Stimulated activated CD4-positive, alpha-beta T cell treated with anti-CD3 and anti-CD28 coated beads, Interleukin-2, amount 100 ng/mL, for 24 hours (primary cell): ENCODE measurements at places on chromosomes 4 and X.

GRCh38 chrX:54494989-54495813, 833 bp downstream of the FGD1 start:
- DNase-seq, result peak; percentile 1

DNA sequence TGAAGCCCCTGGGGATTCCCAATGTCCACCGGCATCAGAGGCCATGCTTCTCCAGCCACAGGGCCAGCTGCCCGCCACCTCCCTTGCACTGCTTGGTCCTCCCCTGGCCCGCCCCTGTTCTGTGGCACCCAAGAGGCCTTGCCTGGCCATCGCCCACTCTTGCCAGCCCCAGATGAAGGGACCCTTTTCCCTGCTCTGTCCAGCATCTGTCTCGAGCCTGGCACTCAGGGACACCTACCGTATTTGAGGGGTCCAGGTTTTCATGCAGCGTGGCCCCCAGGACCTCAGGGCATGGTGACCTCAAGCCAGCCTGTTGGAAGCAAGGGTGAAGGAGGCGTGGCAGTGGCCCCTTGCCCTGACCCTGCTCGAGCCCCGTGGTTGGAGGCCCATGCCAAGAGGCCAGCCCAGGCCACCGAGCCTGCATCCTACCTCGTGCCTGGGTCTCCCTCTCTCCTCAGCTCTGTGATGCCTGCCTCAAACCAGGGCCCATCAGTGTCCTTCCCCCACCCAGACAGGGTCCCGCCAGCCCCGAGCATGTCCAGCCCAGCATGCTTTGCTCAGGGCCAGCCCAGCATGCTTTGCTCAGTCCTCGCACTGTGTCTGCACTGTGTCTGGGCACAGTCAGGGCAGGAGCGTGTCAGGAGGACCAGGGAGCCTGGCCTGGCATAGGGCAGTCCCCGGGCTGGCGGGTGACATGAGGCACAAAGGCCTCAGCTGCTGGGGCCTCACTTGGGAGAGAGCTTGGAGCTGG, 14.3 kb upstream of the FGFR3 start:
- DNase-seq, result no peak

DNA sequence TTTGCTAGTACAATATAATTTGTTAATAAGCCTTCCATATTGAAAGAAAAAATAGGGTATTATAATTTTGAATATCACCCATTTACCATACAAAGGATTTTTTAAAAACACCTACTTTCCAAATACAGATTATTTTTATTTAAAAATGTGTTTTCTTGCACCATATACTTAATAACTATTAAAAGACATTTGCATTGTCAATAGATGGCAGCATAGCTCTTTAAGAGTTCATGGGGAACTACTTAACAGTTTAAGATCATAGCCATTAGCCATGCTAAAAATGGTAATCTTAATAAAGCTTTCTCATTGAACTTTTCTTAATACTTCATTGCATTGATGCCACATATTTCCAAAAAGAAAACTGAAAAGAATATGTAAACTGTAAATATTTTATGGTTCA, 1995.9 kb downstream of the C4orf33 start:
- no peak for DNase-seq

DNA sequence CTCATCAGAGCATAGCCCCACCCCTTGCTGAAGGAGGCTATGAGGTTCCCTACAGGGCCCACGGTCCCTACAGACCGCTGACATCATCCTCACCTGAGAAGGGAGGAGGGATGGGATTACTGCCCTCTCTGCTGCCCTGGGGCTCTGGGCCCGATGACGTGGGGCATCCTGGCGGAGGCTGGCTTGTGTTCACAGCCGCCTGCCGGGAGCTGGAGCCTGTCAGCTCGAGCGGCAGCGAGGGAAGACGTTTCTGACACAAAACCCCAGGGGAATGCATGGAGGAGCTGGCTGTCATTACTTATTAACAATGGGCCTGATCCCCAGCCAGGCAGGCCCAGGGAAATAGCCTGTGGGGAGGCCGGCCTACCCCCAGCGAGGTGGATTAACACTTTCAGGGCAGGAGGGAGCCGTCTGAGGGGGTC, 106.6 kb upstream of the ATP6AP2 start:
- no peak for DNase-seq

- DNase-seq, result no peak
Observed at GRCh38 chr4:177177541-177178081, 132.1 kb upstream of the NEIL3 start.

GRCh38 chr4:16006771-16007446, 43.9 kb upstream of the FGFBP2 start:
- no peak for DNase-seq

DNA sequence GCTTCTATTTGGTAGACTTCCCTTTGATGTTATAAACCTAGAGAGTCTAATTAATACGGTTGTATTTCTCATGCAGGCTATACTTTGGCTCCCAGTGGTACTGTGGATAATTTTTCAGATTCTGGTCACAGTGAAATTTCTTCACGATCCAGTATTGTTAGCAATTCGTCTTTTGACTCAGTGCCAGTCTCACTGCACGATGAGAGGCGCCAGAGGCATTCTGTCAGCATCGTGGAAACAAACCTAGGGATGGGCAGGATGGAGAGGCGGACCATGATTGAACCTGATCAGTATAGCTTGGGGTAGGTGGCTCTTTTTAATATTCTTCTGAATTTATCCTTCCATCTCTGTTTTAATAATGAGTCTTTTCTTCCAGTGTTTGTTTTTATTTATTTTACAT, 249.7 kb downstream of the RAPGEF2 start:
- no peak for DNase-seq

- DNase-seq, result peak; percentile 68
Observed at GRCh38 chr4:139453041-139453370, 915 bp upstream of the RAB33B start.

DNA sequence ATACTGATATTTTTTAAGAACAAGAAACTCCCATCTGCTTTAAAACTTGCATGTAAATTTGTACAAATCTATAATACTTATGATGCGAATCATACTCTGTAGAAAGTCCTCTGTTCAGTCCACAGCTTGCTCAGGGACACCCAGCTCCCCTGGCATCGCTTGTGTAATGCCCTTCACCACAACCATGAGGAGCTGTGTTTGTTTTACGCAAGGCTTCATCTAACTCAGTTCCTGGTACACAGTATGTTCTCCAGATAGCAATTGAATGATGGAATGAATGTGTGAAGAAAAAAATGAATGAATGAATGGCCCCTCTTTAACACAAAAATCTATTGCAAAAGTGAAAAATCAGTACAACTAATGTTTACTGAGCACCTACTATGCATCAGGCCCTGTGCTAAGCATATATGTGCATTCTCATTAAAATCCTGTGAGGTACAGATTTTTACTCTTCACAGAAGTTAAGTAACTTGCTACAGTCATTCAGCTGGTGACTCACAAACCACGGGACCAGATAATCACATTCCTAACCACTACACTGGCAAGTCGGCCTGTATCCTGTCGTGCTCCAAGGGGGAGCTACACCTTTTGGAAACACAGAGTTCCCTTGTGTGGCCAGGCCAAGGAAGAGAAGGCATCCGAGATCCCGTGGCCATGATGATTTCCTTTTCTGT, 58.7 kb upstream of the KDR start:
- no peak for DNase-seq

- no peak for DNase-seq
Observed at GRCh38 chrX:30085571-30085970, 129.8 kb upstream of the MAGEB2 start.

DNA sequence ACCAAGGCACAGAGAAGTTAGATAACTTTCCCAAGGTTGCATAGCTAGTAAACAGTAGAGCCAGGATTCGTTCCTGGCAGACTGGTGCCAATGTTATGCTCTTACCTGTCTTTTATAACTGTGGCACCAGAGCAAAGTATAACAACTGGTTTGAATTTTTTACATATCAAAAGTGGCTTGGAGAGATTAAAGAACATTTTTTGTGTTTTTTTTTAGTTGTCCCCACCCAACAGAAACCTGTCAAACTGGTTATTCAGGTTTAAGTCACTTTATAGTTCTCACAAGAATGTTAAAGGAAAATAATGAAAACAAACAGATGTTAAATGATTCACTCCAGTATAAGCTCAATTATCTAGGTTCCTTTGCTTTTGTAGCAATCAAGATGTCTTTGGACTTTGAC, 15.6 kb upstream of the FAM47E start:
- DNase-seq, result no peak

DNA sequence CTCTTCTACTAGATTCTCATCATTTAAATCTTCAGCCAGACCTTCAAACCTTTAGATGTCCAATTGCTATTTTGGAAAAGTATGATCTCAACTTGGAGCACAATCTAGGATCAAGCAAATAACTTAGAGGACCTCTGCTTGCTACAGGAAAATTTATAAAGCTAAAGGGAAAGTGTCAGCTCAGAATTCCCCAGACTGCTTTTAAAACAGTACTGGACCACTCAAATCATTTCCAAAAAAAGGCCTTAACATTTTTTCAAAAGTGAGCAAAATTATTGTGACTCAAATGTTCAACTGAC, 169.8 kb downstream of the PARM1 start:
- no peak for DNase-seq

DNA sequence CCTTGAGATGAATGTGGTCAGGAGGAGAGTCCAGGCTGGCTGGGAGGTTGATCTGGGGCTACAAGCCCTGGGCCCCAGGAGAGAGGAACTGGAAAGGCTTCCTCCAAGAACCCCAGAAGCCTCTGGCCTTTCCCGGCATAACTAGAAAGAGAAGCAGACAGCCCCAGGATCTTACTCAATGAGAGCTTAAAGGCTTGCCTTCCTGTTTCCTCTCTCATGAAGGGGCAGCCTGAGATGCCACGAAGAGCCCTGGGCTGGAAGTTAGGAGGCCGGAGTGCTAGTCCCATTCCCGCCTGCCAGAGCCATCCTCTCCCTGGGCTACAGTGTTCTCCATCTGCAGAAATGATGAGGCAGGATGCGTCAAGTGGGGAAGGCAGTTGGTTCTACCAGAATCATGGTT, 20.1 kb upstream of the XPNPEP2 start:
- no peak for DNase-seq

- DNase-seq, result no peak
Observed at GRCh38 chr4:169174247-169174646, 96.5 kb downstream of the SH3RF1 start.

GRCh38 chr4:126004941-126005340, 690.2 kb downstream of the FAT4 start:
- DNase-seq, result no peak

DNA sequence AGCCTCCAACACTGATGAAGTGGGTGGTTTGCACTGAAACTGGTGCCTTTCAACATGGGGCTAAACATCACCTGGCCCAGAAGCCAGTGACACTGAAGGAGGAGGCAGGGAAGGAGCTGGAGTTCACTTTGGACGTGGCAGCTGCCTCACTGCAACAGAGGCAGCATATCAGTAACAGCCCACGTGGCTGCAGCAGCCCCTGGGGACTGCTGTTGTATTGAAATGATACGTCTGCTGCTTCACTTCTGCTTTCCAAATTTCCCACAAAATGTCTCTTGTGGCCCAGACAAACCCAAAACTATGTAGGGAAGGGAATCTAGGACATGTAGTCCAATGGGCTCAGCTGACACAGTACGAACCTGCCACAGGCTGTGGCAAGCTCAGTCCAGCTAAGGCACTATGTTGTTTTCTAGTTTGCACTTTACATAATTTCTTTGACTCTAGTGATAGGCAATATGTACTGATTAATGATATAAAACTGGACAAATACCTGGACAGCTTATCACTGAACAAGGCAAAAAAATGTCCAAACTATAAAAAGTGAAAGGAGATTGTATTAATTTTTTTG, 84.7 kb upstream of the RAPGEF2 start:
- DNase-seq, result no peak

DNA sequence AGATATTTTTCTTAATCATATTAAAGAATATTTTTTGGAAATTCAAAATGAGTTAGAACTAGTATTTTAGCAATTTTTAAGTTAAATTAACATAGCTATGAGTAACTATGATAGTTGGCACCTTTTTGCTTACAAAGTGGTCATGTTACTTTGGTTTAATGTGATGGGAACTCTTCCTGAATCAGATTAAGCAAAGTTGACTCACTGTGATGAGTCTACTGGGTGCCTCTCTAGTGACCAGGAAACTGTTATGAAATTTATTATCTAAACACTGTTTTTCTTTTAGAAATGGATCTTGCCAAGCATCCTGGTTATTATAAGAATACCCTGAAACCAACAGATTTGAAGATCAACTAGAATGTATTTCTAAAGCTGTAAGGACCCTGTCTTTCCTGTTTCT, 985.8 kb downstream of the TRAM1L1 start:
- DNase-seq, result no peak

DNA sequence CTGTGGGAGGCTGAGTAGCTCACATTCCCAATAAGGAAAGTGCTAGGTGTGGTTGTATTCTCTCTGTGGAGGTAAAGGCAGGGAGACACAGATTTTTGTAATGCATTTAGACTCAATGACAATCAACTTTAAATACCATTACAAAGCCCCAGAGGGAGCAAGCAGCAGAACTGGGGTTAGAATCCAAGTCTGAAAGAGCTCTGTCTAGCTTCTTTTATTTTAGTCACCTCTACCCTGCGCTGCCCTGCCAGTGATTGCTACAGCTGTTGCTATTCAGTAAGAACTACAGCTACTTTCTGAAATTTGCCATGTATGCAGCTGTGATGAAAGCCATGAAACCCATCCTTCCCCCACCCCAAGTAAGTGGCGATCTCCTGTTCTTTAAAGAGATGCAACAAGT, 22.5 kb downstream of the SLC39A8 start:
- DNase-seq, result no peak

- DNase-seq, result no peak
Observed at GRCh38 chrX:7503251-7503650, 339.7 kb upstream of the VCX start.

DNA sequence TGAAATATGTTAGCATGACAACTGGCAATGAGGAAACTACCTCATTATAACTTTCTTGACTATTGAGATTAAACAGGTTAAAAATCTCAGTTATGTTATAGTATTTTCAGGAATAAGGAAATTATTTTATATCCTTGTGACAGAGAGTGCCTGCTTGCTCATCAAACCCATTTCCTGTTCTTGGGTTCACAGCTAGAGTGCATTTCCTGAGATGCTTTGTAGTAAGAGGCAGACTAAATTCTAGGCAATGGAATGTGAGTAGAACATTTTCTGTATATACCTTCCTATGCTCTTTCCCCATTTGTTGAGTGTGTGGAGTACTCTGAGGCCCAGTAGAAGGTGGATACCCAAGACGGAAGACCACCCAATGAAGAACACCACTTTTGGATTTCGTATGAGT, 96.9 kb upstream of the CASK start:
- DNase-seq, result no peak

GRCh38 chr4:16224264-16225166, 1.8 kb downstream of the TAPT1 start:
- no peak for DNase-seq

- DNase-seq, result no peak
Observed at GRCh38 chrX:22650691-22651090, 349.1 kb upstream of the DDX53 start.

DNA sequence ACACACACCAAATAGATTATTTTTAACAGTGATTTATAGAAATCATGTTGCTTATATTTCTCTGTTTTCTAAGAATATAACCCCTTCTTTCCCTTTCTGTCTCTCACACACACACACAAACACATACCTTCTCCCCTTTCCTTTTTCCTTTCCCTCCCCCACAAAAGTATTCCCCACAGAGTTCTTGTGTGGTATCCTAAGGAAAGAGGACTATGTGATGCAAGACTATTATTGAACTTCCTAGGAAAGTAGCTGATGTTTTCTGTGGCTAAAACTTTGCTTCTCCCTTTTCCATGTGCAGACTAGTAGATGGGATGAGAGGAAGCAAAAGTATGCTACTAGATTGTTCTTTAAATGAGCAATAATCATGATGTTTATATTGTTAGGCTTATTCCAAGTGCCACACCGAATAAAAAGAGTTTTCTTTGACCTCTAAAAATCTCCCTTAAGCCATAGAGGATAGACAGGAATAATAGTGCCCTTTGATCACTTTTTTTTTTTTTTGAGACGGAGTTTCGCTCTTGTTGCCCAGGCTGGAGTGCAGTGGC, 38.7 kb downstream of the CPEB2 start:
- DNase-seq, result no peak
